ENCODE measurements at places on chromosomes 16 and 17.

- DNase-seq = no peak
Observed at GRCh38 chr16:89141884-89142267, 29.7 kb upstream of the CDH15 start.

DNA sequence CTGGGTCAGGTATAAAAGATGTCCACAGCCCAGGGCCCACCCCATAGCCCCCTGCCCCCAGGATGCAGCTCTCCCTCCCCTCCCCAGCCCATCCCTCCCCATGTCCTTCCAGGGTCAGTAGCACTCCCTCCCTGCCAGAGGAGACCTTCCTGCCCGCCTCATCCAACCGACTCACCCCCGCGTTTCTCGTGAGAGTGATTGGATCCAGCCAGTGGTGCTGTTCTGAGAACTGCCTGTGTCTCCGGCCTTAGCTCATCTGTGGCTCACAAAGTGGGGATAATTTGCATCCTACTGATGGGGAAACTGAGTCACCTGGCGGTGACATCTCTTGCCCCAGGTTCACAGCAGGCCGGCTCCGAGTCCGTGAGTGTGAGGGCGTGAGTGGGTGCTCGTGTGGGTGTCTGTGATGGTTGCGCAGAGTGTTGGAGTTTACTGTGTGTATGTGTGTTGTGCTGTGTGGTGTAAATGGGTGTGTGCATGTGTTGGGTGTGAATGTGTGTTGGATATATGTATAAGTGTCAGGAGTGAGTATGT, 90.7 kb upstream of the GSE1 start:
- no peak for DNase-seq

DNA sequence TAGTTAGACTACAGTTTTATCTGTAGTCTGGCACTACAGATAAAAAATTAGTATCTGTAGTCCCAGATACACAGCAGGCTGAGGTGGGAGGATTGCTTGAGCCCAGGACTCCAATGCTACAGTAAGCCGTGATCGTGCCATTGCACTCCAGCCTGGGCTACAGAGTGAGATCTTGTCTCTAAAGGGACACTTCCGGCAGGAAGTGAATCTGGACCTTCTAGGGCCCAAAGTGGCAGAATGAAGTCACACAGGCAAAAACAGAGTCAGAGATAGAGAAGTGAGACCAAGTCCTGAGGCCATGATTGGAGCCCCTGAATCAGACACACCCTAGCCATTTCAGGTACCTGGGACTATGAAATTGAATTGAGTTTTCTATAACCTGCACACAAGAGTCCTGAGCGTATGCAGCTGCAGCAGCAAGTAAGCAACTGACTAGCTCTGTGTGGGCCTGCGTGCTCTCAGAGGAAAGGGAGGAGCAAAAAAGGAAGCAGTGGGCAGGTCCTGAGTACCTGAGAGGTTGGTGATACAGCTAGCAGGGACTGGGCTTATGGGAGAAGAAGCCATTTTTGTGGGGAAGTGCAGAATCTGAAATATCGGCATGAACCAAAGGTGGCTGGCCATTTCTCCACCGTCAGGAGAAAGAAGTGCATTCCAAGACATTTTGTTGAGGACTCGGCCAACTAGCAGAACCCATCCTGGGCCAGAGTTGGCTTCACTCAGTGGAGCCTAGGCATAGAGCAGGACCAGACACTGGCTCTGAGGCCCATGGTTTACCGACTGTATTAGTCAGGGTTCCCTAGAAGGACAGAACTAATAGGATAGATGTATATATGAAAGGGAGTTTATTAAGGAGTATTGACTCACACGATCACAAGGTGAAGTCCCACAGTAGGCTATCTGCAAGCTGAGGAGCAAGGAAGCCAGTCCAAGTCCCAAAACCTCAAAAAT, 27.2 kb upstream of the BRD7 start:
- DNase-seq = no peak

GRCh38 chr16:88599825-88600538, 29.8 kb downstream of the ZC3H18 start:
- DNase-seq = no peak

DNA sequence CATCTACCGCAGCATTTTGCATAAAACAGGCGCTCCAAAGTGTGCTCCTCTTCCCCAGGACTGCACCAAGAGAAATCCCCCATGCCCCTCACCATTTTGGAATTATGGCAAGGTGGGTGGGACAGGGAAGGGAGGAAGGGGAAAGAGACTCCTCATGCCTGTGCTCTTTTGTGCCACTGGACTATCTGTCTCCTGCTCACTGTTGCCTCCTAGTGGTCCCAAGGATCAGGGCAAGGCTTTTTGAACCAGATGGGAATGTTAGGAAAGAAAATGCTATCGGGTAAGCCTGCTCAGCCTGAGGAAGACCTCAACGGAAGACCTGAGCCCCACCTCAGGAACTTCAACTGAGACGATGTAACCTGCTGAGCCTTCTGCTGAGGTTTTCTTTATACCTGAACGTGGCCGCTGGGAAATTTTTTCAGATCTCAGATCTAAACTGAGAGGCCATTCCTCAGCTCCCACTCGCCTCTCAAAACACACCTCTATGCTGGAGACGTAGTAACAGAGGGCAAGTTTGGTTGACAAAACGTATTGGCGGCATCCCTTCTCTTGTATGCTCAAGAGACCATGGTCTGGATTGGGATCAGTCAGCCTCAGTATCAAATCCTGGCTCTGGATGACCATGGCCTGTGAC, 58.3 kb downstream of the SPACA3 start:
- no peak for DNase-seq

All from occipital lobe (tissue), 3 donors.